ENCODE measurements at places on chromosomes 6 and 20. TPM values are rescaled to one million over a fixed set of nuclear protein-coding genes. Genes with fewer than 3 reads are reported as not detected.

DNA sequence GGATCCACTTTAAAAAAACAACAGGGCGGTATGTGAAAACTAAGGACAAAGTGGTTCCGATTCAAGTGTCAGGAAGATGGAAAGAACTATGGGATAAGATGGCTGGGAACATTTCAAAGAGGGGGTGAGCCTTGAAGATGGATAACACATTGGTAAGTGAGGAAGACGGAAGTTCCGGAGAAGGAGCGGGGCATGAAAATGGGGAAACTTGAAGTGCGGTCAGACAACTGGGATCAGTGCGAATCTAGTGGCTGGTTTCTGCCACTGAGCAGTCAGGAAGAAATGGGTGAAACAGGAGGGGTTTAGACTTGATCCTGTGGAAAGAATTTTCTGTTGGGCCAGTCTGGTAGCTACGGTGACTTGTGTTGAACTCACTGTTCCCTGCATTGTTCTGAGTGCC is 1.2 kb downstream of the NAA20 start:
- no peak for DNase-seq

- no peak for DNase-seq
These were observed 27.4 kb downstream of the HEBP2 start for GRCh38 chr6:138431256-138432062.

DNA sequence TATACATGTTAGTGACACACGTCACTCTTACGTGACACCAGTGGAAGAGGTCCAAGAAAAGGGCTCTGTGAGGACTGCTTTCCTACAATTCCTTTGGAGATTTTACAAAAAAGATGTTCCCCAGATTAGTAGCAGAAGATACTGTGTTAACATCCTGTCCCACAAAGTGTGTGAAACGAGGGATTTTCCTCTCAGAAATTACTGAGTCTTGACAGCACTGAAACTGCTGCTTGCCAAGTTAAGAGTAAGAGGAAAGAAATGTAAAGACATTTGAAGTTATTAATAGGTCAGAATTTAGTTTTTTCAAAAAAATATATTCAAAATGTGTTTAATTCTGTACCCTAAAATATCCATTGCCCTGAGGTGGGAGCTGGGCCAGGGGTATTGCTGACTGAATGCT is 58.8 kb upstream of the MAP7 start:
- peak; percentile 94 for DNase-seq

- peak; percentile 8 for DNase-seq
These were observed 34.6 kb downstream of the GCNT2 start for GRCh38 chr6:10555625-10556309.

- peak; percentile 60 for DNase-seq
These were observed 183.7 kb upstream of the JAG1 start for GRCh38 chr20:10857352-10858070.

GRCh38 chr20:60263725-60264709 is 305.8 kb downstream of the CDH26 start:
- DNase-seq, result no peak

- DNase-seq, result no peak
These were observed 215.5 kb downstream of the ALDH8A1 start for GRCh38 chr6:134734312-134734869.

DNA sequence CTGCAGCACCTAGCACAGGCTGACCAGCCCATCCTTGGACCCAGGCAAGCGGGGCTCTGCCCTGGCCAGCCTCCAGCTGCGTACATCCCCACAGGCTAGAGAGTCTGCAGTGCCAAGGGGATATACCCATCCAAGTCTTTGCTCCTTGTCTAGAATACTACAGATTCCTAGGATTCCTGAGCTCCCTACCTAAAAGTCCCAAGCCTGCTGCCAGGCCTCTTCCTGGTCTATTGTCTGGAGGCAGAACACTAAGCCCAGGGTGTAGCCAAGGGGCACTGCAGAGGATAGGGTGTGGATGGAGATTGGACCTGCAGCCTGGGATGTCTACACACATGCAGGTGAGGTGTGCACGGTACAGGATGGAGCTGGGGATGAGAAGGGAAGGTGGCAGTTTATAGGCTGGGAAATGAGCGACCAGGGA is 90.0 kb upstream of the SIRPA start:
- no peak for DNase-seq

DNA sequence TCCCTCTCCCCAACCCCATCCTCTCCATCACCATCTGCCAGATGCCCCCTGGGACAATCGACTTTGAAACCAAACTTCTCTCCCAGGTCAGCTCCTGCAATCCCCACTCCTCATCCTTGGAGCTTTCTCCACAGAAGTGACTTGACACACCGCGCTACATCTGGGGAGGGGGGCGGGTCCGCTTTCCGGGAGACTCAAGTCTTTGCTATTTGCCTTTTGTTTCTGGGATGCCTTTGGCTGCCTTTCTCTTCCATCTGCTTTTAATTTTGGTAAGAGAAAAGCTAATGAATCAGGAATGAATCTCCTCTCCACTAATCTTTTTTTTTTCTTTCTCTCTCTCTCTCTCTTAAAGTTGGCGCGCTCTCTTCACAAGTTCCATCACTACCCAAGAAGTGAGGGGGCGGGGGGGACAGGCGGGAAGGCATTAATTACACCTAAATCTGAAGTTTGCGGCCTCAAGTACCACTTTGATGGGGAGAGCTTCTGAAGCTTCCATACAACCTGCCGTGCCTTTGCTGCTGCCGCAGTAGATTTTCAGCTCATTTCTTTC is 664 bp upstream of the TPBG start:
- DNase-seq, result peak; percentile 94

GRCh38 chr6:14134211-14134910 is 16.8 kb downstream of the CD83 start:
- no peak for DNase-seq

- no peak for DNase-seq
These were observed 15.2 kb downstream of the GTPBP2 start for GRCh38 chr6:43613721-43614395.

- DNase-seq, result no peak
These were observed 110.8 kb upstream of the SCP2D1 start for GRCh38 chr20:18702736-18703135.

DNA sequence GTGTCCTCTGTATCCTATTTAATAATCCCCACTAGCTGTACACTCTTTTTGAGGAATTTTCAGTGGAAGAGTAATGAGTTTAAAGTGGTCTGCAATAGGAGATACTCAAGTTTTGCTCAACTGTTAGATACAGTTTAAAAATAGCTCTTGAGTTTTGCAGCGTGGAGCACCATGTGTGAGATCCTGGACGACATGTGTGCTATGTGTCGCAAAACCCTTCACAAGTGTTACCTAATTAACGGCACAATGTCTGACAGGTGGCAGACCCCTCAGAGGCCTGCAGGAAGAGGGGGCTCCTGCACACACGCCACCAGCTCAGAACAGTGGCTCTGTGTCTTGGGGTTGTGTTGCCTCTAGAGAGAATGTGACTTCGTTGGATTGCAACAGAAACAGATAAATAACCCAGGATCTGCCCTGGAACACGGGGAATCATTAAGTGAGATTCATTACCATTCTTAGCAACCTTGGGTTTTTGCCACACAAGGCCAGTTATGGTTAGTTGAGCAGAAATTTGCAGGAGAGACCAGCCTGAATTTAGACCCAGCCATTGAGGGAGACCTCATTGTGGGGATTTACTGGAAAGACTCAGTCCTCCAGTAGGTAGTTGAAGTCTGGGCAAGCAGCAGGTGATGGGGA is 73.8 kb downstream of the SASH1 start:
- DNase-seq, result no peak

GRCh38 chr20:21173485-21173884 is 47.6 kb downstream of the KIZ start:
- peak; percentile 15 for DNase-seq

- peak; percentile 31 for DNase-seq
These were observed 76.2 kb downstream of the FAM229B start for GRCh38 chr6:112163295-112164257.

GRCh38 chr6:39760226-39760952 is 31.8 kb upstream of the DAAM2 start:
- DNase-seq, result no peak

- peak; percentile 63 for DNase-seq
These were observed 47.1 kb upstream of the PIM1 start for GRCh38 chr6:37122861-37123260.

DNA sequence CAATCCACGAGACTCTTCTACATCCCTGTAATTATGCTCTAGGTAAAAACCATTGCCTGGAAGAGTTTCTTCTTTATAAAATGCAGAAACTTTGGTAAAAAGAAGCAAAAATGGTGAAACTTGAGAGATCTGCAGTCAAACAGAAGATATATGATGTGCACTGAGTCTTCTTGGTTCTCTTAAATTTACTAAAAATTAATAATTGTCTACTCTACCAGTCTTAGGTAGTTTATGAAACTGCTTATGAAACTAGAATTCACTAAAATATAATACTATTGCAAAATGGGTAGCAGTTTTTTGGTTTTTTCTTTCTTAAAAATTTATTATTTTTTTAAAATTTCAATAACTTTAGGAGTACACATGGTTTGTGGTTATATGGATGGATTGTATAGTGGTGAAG is 519.1 kb upstream of the SOX4 start:
- DNase-seq, result no peak

DNA sequence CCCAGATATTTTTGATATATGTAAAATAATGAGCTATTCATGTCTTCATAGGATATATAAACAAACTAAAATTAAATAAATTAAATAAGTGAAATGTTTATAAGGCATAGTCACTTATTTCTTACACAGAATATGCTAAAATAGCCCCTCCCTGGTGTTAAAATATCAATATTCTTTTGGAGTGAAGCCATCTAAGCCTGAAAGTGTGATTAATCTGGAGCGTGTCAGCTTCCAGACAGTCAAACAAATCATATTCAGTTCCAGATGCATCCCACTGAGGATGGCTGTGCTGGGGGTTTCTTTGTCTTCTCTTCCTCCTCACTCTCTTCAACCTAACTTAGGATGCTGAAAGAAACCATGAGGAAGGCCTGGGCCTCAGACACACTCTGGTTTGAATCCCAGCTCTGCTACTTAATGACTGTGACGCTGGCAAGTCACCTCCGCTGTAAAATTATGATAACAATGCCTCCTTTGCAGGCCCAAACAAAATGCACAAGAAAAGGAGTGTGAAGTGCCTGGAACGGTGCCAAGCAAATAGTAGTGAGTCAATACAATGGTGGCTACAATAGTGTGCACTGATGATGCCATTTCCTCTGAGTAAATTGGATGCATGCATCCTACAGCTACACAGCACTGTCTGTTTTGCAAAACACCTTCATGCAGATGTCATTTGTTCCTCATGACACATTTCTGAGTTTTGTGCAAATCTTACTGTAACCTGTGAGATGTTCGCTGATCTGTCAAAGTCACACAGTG is 161.4 kb downstream of the FOXC1 start:
- peak; percentile 44 for DNase-seq

GRCh38 chr20:14582855-14583254 is 245.4 kb upstream of the FLRT3 start:
- no peak for DNase-seq

- no peak for DNase-seq
These were observed 9.1 kb upstream of the MAPK13 start for GRCh38 chr6:36120979-36121786.

GRCh38 chr20:43941476-43942200 is 27.0 kb downstream of the TOX2 start:
- DNase-seq, result peak; percentile 39

GRCh38 chr6:84618046-84618752 is 146.2 kb downstream of the TBX18 start:
- DNase-seq, result peak; percentile 90

GRCh38 chr6:2471472-2471871 is 226.1 kb upstream of the GMDS start:
- no peak for DNase-seq

DNA sequence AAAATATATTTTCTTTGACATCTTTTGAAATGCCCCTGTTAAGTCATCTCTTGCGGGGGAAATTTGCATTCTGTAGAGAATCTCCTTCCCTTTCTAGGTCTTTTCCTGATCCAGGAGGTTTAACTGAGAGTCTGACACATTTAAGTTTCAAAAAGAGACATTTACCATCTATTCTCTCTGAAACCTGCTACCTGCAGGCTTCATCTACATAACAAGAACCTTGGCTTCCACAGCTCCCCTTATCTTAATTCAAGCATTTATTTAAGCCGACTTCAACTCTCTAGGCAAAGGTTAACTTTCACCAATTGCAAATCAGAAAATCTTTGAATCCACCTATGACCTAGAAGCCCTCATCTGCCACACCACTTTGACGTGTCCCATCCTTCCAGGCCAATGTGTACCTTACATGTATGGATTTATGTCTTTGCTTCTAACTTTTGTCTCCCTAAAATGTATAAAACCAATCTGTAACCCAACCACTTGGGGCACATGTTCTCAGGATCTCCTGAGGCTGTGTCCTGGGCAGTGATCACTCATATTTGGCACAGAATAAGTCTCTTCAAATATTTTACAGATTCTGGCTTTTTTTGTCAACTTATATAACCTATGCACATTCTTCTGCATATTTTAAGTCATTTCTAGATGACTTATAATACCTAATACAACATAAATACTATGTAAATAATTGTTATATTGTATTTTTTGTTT is 666.7 kb downstream of the UTRN start:
- no peak for DNase-seq

- DNase-seq, result peak; percentile 3
These were observed 193.1 kb upstream of the SIM1 start for GRCh38 chr6:100657678-100658330.

DNA sequence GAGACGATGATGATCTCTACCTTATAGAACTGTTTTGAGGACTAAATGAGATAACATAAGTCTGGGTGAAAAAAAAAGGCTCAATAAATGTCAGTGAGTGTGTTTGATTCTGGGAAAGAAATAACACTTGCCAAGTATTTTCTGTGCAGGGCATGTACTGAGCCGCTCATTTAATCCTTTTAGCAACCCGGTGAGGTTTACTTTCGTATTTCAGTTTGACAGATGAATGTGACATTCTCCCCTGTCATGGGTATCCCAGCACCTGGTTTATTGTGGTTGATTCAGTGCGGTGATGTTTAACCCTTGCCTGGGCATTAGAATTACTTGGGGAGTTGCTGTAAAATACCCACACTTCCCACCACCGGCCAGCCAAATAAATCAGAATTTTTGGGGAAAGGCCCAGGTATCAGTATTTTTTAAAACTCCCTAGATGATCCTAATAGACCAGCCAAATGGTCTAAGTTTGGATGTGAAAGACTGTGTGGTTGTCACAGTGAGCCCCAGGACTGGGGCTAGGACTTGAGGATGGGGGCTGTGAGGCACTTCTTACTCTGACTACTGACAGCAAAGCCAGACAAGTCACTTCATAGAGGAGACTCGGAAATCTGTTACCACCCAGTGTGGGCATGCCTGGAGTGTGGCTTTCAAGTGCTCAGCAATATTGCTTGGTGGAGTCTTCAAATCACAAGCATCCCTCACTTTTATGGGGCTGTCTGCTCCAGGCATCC is 100.2 kb upstream of the KCNG1 start:
- DNase-seq, result no peak

Gene LAMA5
- 0.90 TPM for total RNA-seq

Gene PTCRA
- total RNA-seq, result not detected

Gene BAG2
- 19.2 TPM for total RNA-seq

Gene TSPO2
- not detected for total RNA-seq

Gene TMEM239
- total RNA-seq, result not detected

Gene PDE7B
- total RNA-seq, result 12.4 TPM

Gene UBE2J1
- 35.3 TPM for total RNA-seq

Gene BPIFB4
- not detected for total RNA-seq

Gene TCF15
- not detected for total RNA-seq

Gene HEBP2
- total RNA-seq, result 5.6 TPM

Gene TP53TG5
- total RNA-seq, result not detected

Gene RIPOR2
- total RNA-seq, result 0.83 TPM

Gene SIM1
- not detected for total RNA-seq

Gene HCK
- not detected for total RNA-seq

Gene C6orf118
- total RNA-seq, result not detected

Gene DDO
- 0.18 TPM for total RNA-seq

Gene TCP11
- total RNA-seq, result 0.56 TPM

Gene FRMD1
- not detected for total RNA-seq

Measured in IMR-90 (cell line).